ENCODE measurements at places on chromosomes 2 and 18.

DNA sequence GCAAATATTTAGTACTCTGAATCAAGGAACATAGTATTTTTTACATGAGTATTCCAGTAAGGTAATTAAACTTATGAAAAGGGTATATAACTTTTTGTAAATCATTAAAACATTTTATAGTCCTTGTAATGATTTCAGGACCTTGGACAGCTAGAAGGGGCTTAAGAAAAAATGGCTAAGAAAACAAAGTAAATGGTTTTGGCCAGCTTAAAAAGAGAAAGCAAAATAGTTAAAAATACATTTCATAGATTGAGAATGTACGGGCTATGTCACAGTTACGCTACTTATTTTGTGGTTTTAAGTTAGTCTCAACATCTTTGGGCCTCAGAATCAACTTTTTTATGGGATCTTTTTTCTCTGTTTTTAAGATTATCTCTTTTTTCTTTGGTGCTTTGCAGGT is 26.7 kb downstream of the POLI start:
- DNase-seq: no peak

DNA sequence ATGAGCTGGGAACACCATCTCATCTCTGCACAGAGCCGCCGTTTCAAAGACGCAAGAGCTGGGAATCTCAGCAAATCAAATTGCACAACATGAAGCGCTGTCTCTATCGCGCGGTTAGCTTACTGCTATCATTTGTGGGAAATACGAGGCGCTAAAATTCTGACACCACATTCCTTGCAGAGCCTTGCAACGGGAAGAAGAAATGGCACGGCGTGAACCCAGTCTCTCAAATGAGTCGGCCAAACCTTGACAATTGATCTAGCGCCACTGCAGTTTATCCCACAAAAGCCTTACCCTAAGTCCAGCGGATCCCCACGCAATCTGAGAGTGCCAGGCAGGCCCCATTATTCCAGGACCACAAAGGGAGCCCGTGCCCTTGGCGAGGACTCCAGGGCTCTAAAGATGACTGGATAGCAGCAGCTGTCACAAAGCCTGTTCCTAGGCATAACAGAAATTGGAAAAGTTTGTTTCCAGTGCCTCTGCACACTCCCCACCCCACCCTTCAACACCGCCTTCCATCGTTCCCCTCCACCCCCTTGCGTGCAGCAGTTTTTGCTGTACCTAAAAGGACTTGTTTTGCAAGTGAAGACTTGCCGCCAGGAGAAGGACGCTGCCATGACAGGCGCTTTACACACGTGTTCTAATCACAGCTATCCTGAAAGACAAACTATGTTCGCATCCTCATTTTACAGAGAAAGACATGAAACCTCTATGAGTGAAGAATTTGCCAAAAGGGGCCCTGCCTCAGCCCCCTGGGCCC is 252.4 kb downstream of the EIPR1 start:
- no peak for DNase-seq

GRCh38 chr2:159146996-159147666 is 139.4 kb downstream of the WDSUB1 start:
- DNase-seq: no peak

GRCh38 chr2:196233021-196233804 is 61.8 kb upstream of the STK17B start:
- DNase-seq: no peak

DNA sequence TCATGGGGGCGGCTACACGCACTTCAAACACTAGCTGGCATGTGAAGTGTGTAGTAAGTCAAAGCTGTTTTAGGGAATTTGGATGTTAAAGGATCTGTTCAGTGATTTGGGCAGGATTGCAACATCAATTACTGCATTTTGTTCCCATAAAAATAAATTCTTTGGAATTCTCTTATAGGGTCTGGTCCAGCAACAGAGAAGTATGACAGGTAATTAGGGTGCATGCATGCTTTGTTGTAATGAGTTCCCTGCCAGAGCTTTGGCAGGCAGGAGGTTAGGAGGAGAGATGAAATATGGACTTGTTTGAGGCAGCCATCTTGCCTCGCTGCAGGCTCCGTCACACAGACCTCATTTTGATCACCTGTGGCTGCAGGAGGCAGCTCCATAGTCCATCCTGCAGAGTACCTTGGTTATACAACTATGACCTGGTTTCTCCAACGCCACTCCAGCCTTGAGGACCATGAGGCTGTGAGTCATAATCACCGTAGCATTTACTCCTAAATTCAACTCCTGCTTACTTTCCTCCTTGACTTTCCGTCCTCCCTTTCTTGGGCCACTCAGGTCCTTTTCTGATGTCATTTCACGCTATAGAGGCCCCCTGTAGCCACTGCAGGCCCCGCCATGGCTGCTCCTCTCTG is 26.5 kb upstream of the EML4 start:
- DNase-seq: no peak

DNA sequence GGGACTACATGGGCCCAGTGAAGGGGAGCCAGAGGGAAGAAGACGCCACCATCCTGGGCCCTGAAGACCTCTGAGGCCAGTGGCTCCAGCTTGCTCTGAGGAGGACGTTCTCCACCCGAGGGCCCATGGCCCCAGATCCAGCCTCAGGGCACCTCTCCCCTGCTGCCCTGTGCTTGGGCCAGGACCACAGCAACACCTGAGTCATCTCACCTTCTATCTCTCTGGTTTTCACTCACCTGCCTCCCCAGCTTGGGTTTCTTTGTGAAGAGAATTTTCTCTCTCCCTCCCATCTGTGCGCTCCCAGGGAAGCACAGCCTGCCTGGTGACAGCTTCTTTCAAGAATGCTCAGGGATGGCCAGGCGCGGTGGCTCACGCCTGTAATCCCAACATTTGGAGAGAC is 19.8 kb downstream of the ZFP36L2 start:
- DNase-seq: no peak

GRCh38 chr2:102241616-102242305 is 54.9 kb downstream of the IL1RL2 start:
- DNase-seq: no peak
